Activated T-cell treated with anti-CD3 and anti-CD28 coated beads, Interleukin-2, amount 50 U/mL, for 24 hours (primary cell): ENCODE measurements at places on chromosomes 7 and 10.
A peak's percentile ranks its signal among the peaks of the same experiment; 100 is the strongest.

- no peak for DNase-seq
Measured at GRCh38 chr7:114468844-114469243, 54.2 kb downstream of the FOXP2 start.

DNA sequence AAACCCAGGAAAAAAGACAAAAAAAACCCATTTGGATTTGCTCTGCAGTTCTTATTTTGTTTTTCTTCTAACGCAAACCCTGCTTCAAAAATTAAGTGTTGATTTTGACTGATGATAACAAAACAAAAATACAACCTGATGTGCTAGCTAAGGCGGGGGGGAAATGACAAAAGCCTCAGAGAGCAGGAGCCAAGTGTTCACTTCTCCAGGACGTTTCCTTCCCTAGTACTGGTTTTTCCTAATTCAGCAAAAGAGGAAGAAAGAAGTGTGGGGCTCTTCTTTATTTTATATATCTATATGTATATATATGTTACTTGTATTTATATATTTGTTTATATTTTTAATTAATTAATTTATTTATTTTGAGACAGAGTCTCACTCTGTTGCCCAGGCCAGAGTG lies 28.0 kb downstream of the SNX10 start:
- DNase-seq, result no peak

DNA sequence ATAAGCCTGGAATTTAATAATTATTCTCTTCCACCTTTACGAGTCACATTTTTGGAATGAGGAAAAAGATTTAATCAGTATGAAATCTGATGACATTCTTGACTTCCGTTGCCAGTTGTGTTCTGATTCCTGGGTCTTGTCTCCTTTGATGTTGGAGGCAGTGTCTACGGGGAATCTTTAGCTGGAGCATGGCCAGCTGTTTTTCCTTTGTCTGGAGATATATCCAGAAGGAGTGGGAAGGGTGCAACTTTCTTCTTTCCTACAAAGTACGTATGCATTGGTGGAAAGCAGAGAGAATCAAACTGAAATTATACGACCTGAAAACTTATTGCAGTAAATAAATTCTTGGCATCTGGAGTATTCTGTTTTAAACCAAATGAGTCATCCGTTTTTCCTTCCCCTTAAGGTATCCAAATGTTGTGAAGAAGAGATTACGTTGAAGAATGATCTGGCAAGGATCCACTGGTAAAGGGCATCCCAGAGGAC lies 6.9 kb upstream of the GNG11 start:
- DNase-seq, result no peak

DNA sequence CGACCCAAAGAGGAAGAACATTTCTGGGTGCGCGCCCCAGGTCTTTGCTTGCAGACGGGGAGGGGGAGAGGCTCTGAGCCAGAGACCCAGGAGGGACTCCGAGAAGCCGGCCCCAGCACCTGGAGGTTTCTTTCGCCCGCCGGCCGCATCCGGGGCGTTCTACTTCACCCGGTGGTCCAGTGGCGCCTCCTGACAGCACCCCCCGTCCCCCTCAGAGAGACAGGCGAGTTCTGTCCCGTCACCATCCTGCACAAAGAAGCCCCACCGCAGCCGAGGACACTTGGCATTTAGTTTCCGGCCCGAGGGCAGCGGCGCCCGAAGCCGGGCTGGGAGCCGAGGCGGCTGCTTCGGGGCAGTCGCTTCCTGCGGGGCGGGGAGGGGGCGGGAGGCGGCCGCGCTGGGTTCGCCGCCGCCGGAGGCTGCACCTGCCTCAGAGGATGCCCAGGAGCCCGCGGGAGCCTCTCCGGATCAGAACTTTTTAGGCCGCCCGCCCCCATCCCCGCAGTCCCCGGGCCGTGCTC lies at the start of gene TMEM178B:
Gene TMEM178B (plus strand): TSS at position 424 of the 521 bp plus-strand sequence.
- peak; percentile 53 for DNase-seq

- DNase-seq, result no peak
Measured at GRCh38 chr7:151086802-151087244, 548 bp downstream of the AGAP3 start.

GRCh38 chr10:792792-793100 lies 103.3 kb upstream of the DIP2C start:
- no peak for DNase-seq

GRCh38 chr10:111498560-111498959 lies 421.7 kb downstream of the ADRA2A start:
- no peak for DNase-seq

GRCh38 chr7:91082852-91083495 lies 181.3 kb upstream of the FZD1 start:
- no peak for DNase-seq

- no peak for DNase-seq
Measured at GRCh38 chr10:129553928-129554327, 86.9 kb downstream of the MGMT start.
